ENCODE measurements at places on chromosomes 5 and 9. TPM values are rescaled to one million over a fixed set of nuclear protein-coding genes. Genes with fewer than 3 reads are reported as not detected.

GRCh38 chr5:103254921-103255320 is 3.6 kb upstream of the MACIR start:
- no peak for DNase-seq

GRCh38 chr5:10743526-10743925 is 17.5 kb downstream of the DAP start:
- no peak for DNase-seq

- no peak for DNase-seq
Measured at GRCh38 chr5:93930098-93930497, 188.7 kb upstream of the POU5F2 start.

GRCh38 chr5:35239911-35240610 is 9.8 kb upstream of the PRLR start:
- DNase-seq: no peak

- DNase-seq: no peak
Measured at GRCh38 chr5:6889030-6889429, 175.8 kb downstream of the TENT4A start.

DNA sequence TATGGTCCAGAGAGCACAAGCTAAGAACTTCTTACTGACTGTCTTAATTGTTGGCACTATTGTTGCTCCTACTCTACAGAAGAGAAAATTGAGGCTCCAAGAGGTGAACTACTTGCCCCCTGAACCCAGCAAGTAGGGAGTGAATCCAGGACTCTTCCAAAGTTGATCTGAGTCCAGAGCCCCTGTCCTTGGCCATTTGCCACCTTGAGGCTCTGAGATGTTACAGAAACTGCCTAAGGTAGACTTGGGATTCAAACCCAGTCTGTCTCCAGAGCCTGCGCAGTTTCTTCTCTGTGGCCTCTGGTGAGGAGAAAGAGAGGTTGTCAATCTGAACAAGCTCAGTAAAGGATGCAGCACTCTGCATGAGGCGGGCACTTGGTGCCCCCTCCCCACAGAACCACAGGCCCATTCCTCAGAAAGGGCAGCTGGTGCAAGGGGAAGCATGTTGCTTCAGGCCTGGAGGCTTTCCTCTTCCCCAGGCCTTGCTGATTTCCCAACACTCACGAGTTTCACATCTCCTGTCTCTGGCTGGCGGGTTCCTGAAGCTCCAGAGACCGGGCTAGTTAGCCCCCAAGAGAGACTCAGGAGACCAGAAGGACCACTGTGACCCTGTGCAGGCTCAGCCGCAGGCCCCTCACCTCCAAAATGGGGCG is 2.9 kb upstream of the LCP2 start:
- no peak for DNase-seq

DNA sequence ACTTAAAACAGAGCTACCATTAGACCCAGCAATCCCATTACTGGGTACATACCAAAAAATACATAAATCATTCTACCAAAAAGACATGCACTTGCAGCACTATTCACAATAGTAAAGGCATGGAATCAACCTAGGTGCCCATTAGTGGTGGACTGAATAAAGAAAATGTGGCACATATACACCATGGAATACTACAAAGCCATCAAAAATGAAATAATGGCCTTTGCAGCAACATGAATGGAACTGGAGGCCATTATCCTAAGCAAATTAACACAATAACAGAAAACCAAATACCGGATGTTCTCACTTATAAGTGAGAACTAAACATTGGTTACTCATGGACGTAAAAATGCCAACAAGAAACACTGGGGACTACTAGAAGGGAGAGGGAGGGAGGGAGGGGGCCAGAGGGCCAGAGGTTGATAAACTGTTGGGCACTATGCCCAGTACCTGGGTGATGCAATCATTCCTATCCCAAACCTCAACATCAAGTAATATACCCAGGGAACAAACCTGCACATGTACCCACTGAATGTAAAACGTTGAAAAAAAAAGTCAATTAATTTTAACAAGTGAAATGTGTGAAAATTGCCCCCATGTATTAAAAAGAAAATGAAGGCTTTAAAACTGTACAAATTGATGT is 24.5 kb upstream of the GPR150 start:
- DNase-seq: no peak

GRCh38 chr5:110377361-110377760 is 349.1 kb downstream of the TMEM232 start:
- no peak for DNase-seq

DNA sequence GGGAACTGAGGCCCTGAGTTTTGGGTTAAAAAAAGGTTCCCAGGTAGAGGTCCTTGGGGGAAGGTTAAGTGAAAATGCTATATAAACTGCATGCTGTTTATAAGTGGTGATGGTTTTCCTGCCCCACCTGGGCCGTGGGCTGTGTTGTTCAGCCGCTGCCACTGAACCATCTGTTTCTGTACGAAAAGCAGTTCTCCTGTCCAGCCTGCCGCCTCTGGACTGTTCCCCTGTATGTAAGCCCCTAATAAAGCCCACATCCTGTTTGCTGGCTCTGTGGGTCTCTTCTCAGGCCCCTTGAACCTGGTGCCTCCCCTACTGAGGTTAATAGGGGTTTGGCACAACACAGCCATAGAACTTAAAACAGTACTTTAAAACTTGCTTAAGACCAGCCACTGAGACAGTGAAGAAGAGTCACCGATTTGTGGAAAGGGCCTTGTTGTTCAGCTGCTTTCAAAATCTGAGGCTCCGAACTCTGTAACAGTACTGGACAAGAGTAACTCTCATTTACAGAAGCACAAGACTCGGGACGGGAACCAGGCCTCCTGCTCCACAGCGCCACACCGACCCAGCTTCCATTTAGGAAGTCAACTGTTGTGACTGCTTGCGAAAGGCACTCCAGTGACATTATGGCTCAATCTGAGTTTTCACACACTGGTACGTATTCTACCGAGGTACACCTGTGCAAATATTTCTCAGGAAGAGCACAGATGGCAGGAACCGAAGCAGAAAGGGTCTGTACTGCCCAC is 192.5 kb downstream of the CDK5RAP2 start:
- no peak for DNase-seq

DNA sequence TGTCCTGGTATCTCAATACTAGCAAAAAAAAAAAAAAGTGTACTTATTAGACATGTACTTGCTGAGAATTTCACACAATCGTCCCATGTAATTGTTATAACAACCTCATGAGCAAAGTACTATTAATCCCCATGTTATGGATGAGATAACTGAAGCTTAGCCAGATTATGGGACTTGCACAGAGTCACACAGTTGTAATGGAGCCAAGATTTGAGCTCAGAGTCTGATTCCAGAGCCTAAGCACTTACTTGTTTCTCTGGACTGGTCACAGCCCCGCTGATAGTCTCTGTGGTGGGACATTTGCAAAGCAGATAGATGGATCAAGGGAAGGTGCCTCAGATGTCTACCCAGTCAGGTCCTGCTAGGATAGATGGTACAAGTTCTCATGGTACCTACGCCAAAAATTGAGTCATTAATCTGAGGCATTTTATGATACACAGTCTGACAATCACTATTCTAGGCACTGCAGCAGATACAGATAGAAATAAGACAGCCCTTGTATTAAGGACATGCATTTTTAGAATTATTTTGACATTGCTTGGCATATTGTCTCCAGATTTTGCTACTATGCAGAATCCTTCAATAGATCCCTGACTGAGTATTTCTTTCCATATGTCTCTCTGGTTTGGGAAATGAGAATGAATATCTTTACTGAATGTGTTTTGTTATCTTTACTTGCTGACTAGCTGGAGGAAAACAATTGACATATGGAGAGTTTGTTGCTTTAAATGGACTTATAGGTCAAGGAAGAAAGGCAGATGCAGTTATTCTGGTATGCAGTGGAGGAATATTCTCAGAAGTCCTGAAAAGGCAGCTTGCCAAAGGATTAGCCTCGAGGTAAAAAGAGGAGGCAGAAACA is 149.5 kb downstream of the ADAMTSL1 start:
- peak; percentile 28 for DNase-seq

DNA sequence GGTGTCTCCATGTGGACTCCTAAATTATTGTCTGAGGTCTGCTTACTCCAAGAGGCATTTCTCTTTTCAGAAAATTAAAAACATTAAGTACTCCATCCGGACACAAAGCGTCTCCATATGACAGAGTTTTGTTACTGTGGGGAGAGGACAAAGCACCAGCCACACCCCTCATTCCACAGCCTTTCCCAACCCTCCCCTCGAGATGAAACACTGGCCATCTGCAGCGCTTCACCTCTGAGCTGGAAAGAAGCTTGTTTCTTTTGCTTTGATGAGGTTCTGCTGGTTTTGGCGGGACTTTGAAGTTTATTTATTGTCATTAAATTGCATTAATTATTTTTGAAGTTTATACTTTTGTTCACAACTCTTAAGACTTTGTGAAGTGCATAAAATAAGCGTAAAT is 27.6 kb upstream of the NKD2 start:
- peak; percentile 90 for DNase-seq

DNA sequence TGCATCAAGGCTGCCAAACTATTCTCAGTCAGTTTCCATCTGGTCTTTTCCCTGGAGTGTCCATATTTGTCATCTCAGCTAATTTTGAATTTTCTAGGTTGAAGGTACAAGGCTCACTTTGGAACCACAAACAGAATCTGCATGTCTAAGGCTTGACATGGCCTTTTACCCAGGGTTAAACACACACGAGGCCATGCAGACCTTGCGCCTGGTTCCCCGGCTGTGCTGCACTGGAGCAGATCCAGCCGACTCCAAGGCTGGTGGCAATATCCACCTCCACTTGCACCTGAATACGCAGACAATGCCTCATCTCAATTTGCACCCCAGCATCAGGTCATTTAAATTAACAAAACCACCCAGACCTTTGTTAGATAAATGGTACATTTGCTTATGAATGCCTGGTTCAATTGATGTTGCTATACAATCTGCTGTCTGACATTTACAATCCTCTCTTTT is 276.2 kb downstream of the HSPA4 start:
- DNase-seq: no peak

Gene IL5
- not detected for total RNA-seq

Gene CCDC192
- not detected for total RNA-seq

Gene RLN2
- total RNA-seq: 0.29 TPM

Gene LCN12
- not detected for total RNA-seq

Gene TNFAIP8
- total RNA-seq: 25.6 TPM
